ENCODE measurements at places on chromosomes 5 and 9.

GRCh38 chr5:170511551-170512258, 7.9 kb downstream of the KCNIP1 start:
- peak; percentile 43 for DNase-seq

DNA sequence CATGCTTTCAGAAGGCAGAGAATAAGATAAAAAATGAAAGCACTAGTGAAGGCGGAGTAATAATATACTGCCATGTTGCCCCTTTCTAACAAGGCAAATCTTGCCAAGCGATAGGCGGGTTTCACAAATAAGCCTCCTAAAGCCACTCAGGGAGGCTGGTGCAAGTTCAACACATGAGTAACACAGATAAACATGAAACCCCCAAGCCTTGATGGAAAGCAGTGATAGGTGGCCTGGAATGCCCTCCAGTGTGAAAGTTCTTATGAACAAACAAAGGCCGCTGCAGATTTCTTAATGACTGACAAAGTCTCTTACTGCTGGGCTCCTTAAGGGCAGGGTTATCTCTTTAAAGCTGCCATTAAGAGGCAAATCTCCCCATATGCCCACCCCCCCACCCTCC, 154.7 kb downstream of the ZDHHC21 start:
- no peak for DNase-seq

GRCh38 chr5:112203229-112203628, 215.8 kb downstream of the EPB41L4A start:
- DNase-seq: no peak

- DNase-seq: no peak
Measured at GRCh38 chr5:55530669-55531068, 4.1 kb downstream of the PLPP1 start.

DNA sequence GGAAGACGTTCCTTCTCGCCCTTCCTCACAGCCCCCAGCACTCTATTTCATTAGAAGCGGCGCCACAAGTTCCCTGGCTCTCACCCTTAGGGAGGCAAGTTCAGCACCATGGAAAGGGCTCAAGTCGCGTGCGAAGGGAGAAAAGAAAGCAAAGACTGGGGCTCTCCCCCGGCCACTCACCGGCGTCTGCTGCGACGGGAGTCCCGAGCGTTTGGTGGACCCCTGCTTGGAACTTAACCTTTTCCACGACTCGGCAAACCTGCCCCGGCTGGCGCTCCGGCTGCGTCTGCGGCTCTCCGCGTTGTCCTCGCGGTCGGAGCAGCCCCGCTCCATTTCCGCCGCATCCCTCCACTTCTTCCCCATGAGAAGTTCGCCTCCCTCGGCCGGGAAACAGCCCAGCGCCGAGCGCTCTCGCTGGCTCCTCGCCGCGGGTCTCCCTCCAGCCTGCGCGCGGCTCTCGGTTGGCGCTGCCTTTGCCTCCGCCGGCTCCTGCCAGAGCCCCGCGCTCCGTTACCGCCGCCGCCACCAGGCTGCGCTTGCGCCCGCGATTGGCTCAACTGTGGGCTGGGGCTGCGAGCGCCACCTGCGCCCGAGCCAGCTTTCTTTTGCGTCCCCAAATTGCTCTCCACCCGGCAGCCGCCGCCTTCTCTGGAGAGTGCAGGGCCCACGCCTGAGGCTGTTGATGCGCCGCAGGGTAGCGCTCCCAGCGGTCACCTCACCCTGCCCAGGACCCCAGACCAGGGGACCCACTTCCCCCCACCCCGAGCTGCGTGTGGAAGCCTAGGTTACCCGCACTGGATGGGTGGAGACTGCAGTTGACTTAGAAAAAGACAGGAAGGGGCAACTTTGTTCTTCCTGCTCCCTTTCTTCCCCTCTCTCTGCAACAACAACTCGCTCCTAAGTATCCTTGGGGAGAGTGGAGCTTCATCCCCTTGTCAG, 321.6 kb downstream of the CEMIP2 start:
- peak; percentile 43 for DNase-seq

DNA sequence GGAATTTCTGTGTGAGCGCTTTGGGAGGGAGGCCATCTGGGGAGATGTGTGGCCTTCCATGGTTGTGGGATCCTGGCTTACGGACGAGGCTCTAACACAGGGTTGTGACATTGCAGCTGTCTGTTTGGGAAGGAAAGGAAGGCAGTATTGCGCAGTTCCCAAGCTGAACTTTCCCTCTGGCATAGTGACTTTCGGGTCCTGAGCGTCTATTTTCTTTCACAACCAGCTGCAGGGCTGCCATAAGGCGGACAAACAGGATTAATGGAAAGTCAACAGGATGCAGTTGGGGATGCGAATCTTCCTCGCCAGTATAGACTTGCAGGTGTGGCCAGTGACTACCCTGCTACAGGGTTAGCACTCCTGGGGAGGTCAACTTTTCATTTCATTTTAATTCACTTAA, 25.9 kb downstream of the CCT5 start:
- DNase-seq: no peak

GRCh38 chr5:5470933-5471332, 48.5 kb downstream of the ICE1 start:
- DNase-seq: no peak

GRCh38 chr9:133514460-133515239, 10.1 kb downstream of the MYMK start:
- DNase-seq: no peak

DNA sequence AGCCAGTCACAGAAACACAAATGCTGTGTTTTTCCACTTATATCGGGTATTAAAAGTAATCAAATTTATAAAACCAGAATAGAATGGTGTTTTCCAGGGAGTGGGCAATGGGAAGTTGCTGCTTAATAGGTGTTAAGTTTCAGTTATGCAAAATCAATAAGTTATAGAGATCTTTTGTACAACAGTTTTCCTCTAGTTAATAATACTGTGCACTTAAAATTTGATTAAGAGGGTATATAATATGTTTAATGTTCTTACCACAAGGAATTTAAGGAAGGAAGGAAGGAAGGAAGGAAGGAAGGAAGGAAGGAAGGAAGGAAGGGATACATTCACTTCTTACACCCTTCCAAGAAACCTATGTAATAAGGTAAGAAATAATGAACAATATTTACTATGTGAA, 867.7 kb upstream of the CDH6 start:
- no peak for DNase-seq

GRCh38 chr5:149578896-149579295, 2.4 kb upstream of the ARHGEF37 start:
- no peak for DNase-seq

DNA sequence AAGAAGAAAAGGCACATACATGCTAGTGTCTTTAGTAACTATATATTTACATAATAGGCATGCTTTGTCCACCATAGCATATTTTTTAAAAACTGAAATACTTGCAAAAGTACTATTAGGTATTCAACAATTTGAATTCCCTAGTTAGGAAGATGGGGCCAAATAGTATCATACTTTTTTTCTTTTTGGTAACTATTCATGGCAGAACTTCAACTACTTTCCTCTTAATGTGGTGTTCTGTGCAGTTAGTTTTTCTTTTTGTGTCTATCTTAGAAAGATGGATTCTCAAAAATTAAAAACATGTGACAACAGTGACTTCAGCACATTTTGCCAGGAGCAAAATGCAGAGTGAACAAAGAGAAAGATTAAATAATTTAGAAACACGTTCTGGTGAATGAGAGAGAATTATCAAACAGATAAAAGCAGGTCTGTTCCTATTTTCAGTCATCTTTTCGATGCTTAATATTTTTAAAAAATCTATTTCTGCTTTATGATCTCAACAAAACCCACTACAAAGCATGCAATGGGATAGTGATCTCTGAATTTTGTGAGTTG, 341.1 kb downstream of the ARL15 start:
- DNase-seq: no peak

- no peak for DNase-seq
Measured at GRCh38 chr5:88542786-88543185, 274.1 kb upstream of the TMEM161B start.

DNA sequence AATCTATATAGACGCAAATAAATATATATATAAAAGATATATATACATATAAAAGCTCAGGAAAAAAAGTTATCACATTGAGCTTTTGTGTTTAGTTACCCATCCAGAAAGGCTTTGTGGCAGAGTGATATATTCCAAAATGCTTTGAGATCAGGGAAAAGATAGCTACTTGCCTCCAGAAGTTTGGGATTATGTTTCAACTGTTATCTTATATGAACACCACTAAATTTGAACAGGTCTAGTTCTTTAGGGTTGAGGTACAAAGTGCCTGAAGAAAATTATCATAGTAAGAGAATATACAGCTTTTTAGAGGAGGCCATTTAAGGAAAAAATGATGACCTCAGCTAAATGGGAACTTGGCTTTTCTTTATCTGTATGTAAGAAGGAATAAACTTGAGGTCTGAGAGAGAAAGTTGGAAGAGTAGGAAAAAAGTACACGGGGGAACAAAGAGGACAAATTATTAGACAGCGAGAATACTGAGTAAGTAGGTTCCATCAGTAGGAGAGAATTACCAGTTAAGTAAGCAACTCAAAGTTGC, 2.4 kb downstream of the ERP44 start:
- no peak for DNase-seq

DNA sequence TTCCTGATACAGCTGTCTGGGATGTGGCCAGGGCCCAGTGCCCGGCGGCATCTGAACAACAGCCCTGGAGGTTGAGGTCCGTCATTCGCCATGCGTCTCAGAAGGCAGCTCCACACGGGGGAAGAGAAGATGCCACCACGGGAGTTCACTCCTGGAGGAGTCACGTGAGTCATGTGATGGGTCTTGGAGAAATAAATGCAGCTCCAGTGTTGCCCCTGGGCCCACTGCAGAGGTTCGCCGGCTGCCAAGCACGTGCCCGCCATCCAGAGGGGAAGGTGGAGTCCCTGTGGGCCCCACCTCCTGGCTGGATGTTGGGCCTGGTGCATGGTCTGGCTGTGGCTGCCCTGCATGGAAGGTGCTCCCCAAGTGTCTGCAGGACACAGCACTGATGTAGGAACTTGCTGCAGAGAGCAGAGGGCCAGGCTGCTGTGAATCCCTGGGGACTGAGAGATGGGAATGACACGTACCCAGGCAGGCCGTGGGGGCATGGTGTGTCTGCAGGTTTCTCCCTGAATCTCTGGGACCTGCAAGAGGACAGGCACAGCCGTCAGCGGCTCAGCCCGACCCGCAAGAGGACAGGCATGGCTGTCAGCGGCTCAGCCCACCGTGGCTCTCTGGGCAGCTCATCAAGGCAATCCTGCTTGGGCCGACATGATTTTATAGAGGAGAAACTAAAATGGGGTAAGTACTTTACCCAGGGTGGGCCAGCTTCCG, 418.3 kb upstream of the IRX4 start:
- no peak for DNase-seq

DNA sequence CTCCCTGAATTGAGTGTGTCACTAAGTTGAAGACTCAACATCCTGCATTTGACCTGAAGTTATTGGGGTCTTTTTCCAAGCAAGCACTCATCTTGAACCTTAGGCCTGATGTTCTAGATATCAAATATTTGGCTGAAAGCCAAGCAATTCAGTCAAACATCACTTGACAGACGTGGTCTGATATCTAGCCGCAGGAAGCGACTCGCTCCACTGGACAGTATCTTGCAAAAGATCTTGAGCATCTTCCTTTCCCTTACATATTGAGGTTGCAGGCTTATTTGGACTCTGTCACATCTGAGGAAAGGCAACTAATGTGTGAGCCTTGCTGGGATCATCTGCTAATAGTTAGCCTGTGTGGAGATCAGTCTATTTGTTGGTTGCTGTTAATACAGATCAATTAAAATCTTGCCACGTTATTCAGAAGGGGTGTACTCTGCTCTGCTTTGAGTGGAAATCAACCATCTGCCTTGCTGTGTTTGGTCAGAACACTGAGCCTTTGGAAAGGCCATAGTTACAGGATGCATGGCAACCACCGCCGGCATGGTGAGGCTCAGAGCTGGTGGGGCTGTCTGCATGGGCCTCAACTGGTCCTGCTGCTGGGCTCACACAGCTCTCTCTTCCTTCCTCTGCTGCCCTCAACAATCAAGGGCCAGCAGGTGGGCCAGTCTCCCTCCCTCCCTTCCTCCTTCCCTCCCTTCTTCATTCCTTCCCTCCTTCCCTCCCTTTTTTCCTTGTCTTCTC, 166.9 kb upstream of the KLF9 start:
- DNase-seq: no peak

DNA sequence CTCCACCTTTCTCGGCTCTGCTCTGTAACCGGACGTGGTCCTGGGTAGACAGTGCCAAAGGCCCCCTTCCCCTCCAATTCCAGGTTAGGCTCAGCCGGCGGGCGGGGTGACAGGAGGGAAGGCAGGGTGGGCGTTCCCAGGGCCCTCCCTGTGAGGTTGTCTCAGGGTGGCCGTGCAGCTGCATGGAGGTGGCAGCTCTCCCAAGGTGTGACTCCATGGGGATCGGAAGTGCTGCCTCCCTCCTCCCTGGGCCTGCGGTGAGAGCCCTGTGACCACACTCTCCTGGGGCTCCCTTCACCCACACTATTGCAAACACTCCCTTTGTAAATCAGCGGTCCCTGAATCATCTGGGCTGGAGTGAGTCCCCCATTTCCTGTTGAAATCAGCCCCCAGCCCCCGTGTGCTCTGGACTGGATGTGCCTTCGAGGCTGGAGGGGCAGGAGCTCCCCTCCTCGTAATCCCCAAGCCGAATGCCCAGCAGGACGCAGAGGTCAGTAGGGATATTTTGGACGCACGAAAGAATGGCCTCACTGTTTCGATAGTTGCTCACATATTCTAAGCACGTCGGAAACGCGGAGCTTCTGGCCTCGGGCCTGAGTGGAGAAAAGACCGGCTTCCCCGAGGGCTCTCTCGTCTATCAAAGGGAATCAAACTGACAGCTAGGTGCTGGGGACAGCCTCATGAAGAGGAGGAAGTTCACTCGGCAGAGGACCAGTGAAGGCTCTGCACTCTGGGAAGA, 107.6 kb upstream of the COL5A1 start:
- DNase-seq: no peak
